ENCODE measurements at places on chromosomes 1 and 21. TPM values are rescaled to one million over a fixed set of nuclear protein-coding genes. Genes with fewer than 3 reads are reported as not detected.

GRCh38 chr1:233109096-233109495 is 158.7 kb downstream of the NTPCR start:
- no peak for DNase-seq

DNA sequence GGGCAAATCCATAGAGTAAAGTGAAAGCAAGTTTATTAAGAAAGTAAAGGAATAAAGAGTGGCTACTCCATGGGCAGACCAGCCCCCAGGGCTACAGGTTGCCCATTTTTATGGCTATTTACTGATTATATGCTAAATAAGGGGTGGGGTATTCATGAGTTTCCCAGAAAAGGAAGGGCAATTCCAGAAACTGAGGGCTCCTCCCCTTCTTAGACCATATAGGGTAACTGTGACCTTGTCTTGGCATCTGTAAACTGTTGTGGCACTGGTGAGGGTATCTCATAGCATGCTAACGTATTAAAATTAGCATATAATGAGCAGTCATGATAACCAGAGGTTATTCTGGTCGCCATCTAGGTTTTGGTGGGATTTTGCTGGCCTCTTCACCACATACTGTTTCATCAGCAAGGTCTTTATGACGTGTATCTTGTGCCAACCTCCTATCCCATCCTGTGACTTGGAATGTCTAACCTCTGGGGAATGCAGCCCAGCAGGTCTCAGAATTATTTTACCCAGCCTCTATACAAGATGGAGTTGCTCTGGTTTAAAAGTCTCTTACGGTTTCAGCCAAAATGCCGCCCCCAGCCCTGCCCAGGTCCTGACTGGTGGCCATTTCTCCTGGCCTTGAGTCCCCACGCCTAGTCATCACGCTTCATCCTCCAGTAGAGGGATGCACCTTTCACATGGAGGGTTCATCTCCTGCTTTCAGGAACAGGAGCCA is 982 bp upstream of the TRIM17 start:
- DNase-seq = no peak

DNA sequence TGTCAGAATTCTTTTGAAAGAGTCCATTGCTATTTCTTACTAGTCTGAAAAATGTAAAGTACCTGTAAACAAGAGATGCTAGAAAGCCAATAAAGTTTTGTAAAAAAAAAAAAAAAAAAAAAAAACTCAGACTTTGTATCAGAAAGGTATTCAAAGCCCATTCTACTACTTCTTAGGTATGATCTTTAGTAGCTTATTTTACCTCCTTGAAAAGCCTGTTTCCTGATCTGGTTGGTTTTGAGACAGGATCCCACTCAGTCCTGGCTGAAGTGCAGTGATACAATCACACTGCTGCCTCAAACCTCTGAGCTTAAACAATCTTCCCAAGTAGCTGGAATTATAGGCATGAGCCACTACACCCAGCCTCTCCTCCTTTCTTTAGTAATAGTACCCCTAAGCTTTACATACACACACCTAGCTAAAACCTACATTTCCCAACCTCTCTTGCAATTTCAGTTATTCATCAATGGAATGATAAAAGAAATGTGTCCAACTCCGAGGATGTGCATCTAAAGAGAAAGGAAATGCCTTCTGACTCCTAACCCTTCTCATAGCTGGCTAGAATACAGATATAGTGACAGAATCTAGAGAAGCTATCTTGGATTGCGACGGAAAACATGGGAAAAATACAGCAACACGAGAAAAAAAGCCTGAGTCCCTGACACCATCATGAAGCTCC is 30.6 kb downstream of the EPS15 start:
- DNase-seq = no peak

Gene GPR161
- total RNA-seq = 9.6 TPM

DNA sequence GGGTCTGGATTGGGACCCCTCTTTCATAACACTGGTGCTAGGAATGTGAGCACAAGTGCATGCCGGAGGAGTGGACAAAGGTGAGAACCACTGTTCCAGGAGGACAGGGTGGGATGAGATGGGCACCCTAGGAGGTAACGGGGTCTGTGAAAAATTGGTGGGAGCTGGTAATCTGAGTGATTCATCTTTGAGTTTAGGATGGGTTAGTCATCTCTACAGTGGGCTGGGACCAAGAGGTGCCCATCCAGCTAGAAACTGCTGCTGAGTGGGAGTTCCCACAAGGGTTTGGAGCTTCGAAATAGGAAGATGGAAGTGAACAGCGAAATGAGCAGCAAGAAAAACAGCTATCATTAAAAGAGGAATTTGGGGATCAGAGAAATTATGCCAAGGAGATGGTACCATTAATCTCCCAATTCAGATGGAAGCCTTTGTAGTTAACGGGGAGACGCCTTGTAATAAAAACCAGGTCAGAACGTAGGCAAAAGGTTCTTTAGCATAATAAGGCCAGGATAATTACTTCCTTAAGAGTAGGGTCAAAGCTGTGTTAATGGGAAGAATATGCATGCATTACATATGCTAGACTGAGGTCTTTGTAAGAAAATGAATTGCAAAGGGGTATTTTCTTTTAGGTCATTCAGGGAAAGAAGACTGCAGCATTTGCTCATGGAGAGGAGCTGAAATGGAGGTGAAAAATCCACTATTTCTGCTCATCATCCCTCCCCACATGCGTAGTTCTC is 55.5 kb downstream of the OLFML3 start:
- DNase-seq = no peak

DNA sequence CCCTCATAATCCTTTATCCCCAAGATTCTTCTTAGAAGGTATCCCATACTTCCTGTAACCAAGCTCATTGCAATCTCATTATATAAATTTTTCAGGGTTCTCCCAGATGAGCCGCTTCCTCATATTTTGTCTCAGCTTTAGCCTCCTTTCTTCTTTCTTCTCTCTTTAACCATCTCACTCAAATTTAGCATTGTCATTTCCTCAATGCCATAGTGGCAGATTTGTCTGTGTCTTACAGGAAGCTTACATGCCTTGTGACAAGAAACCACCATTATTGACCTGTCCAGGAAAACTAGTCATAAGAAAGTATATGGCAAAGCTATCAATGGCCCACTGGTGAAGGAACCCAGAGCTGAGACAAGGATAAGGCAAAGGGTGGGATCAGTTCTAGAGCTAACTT is 6.0 kb upstream of the FCRL2 start:
- no peak for DNase-seq

DNA sequence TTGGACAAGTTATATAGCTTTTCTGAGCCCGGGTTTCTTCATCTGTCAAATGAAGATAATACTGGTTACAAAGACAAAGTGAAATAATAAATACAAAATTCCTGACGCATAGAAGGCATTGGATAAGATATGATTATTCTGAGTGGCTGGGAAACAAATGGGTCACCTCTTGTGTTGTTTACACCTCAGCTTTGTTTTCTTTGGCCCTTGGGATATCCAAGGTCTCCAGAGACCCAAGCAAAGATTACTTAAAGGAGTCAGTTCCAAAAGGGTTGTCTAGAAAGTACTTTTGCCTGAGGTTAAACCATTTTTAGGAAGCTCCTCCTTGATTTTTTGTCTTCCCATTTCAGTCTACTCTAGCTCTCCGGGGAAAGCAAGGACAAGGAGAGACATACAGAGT is 9.7 kb downstream of the KHDRBS1 start:
- DNase-seq = no peak

Gene LACTBL1
- not detected for total RNA-seq

DNA sequence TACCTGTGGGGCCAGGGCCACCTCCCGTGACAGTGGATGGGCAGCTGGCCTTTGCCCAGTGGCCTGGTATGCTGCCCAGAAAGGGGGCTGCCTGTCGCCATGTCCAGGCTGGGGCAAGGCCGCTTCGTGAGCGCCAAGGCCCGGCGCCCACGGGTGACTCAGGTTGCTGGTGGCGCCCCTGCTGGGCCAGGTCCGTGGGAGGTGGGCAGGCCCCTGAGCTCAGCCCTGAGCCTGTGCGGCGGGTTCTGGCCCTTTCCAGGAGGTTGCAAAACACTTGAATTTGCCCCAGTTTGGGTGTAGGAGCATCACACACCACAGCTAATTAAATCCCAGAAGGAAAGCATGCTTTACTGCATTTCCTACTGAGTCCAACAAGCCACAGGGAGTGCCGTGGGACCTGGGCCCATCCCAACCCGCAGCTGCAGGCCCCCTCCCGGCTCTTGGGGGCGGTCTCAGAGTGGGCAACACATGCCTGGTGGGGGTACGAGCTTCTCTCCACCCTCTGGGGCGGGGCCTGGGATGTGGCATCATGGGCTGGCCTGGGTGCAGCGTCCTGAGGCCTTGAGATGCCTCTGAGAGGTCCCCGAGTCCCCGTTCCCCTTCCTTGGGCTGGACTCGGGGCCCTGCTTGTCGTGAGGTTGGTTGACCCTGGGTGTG is 159.8 kb downstream of the PEX14 start:
- no peak for DNase-seq

GRCh38 chr21:36431252-36431651 is 46.1 kb downstream of the CHAF1B start:
- no peak for DNase-seq

Gene RAB3GAP2
- 36.1 TPM for total RNA-seq

DNA sequence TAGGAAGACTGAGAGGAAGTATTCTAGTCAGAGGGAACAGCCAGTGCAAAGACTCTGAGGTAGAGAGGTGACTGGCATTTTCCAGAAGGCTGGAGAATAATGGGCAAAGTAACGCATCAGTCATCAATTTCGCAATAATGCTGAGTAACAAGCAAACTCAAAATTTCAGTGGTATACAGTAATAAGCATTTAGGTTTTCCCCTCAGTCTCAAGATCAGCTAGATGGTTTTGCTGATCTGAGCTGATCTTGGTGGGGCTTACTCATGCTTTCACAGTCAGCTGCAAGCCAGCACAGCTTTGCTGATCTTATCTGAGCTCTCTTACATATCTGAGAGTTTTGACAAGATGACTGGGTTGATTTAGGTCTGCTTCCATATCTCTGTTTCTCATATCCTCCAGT is 108.7 kb downstream of the TSEN15 start:
- DNase-seq = no peak

GRCh38 chr1:14971221-14971620 is 182.3 kb upstream of the TMEM51 start:
- no peak for DNase-seq

Gene UBE4B
- 39.1 TPM for total RNA-seq

DNA sequence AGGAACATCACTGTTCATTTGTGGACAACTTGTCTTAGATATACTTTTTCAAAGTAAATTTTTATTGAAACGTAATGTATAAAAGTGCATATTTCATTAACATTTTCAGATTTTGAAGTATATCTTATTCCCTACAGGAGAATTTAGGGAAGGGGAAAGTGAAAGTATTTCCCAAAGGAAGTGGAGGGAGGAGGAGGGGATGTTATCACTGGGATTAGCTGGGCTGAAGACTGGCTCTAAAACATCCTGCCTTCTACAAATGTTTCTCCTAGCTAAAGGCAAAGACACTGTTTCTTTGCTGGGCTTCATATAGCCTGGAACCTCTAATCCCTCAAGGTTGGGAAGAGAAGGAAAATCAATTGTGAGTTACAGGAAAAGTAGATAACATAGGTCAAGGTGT is 7.1 kb upstream of the ZNF697 start:
- no peak for DNase-seq

DNA sequence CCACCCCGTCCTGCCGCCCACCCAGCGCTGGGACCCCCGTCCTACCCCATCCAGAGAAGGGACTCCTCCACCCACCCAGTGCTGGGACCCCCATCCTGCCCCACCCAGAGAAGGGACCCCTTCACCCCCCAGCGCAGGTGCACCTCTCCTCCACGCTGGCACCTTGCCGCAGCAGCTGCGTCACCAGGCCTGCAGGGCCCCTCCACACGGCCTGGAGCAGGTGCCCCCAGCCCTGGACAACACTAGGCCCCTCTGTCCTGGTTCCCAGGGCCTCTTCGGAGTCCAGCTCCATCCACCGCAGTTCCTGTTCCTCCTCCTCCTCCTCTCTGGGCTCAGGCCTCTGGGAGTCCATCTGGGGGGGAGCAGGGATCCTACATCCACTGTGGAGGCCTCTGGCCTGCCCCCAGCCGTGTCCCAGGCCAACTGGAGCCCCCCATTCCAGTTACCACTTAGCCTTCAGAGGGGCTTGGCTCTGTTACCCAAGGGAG is 378 bp downstream of the ANKRD65 start:
- DNase-seq = peak; percentile 46

GRCh38 chr1:164771041-164771618 is 212.1 kb downstream of the PBX1 start:
- DNase-seq = no peak

GRCh38 chr1:7576946-7577657 is 194.0 kb upstream of the VAMP3 start:
- DNase-seq = no peak

Gene KRTAP19-3
- total RNA-seq = not detected

DNA sequence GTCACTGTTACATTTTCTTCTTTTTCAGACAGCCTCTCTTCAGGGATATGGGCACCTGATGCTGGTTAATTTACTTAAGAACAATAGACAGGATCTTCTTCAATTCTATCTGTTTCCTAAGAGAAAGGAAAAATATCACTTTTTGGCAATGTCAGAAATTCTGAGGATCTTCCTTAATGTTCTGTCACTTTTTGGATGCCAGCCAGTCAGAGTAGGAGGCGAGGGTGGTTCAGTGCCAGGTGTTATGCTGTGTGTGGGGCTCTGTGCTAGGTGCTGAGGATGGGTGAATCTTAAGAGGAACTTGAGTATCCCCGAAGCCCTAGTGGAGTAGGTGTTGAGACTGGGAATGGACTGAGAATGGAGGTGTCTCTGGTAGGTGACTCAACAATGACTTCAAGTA is 133.5 kb downstream of the UCK2 start:
- DNase-seq = no peak

Gene DDR2
- 47.0 TPM for total RNA-seq

Gene HCRTR1
- not detected for total RNA-seq

- DNase-seq = no peak
Observed at GRCh38 chr1:242452573-242452972, 71.9 kb downstream of the PLD5 start.

Gene PTBP2
- 12.8 TPM for total RNA-seq

Gene CFAP107
- total RNA-seq = 2.9 TPM

Gene HPCA
- not detected for total RNA-seq

- no peak for DNase-seq
Observed at GRCh38 chr1:164719676-164720439, 160.9 kb downstream of the PBX1 start.

Gene ADCY10
- 0.09 TPM for total RNA-seq
